ENCODE measurements at places on chromosomes 1 and 21. TPM values are rescaled to one million over a fixed set of nuclear protein-coding genes. Genes with fewer than 3 reads are reported as not detected.
A peak's percentile ranks its signal among the peaks of the same experiment; 100 is the strongest.

Gene AADACL4
- polyA plus RNA-seq = not detected

Gene MTARC1
- 41.3 TPM for polyA plus RNA-seq

Gene CELA3A
- polyA plus RNA-seq = 30.6 TPM

Gene ROR1
- polyA plus RNA-seq = not detected

Gene NTMT2
- not detected for polyA plus RNA-seq

Gene NBPF3
- polyA plus RNA-seq = 1.8 TPM

Gene GRIK1
- 0.37 TPM for polyA plus RNA-seq

GRCh38 chr1:58738876-58739275, 39.0 kb upstream of the MYSM1 start:
- DNase-seq = no peak

DNA sequence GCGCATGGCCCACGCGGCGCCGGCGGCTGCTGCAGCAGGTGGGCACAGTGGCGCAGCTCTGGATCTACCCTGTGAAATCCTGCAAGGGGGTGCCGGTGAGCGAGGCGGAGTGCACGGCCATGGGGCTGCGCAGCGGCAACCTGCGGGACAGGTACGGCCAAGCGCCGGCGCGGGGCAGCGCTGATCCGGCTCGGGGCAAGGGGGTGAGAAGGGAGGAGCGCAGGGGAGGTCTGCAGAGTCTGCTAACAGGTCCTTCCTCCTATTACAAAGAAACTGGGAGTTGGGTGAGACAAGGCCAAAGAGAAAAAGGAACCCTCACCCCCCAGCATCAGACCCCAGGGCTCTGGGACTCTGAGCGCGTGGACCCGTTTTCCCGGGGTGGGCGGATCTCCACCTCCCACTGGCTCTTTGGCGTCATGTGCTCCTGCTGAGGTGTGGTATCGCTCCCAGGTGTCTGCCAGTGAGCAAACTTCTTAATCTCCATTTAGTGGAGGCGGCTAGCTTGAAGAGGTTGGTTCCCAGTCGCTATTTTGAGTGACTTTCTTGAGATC, 431 bp downstream of the MTARC1 start:
- peak; percentile 82 for DNase-seq

DNA sequence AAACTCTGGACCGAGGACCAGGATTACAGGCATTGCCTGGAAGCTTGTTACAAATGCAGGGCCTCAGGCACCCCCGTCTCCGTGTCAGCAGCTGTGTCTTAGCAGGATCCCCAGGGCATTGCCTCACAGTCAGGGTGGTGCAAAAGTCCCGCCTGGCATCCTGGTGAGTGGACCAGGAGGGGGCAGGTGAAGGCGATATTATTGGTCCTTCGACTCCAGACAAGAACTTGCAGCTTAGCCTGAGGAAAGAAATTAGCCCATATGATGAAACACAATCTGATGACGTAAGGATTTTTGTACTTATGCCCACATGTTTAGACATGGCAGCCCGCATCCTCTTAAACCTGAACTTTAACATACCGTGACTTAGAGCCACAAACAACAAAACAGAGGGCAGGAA, 40.8 kb downstream of the RSPH1 start:
- DNase-seq = no peak

- DNase-seq = no peak
Measured at GRCh38 chr1:22662986-22663408, 10.0 kb downstream of the C1QB start.

DNA sequence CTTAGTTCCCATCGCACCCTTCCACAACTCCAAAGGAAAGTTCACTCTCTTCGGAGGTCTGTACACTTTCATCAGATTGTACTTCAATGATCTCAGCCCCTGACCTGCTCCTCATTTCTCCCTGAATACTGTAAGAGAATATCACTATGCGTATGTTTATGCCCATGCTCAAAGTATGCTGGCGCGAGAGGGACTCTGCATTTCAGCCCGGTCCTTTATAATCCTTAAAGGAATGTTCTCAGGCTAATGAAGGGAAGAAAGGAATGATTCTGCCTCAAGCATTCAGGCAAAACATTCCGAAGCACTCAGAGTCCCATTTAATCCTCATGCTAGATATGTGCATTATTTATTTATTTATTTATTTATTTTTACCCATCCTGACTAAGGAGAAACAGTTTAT, 76.8 kb downstream of the PLD5 start:
- DNase-seq = no peak

GRCh38 chr1:186139701-186140100, 235.4 kb downstream of the TPR start:
- DNase-seq = no peak

DNA sequence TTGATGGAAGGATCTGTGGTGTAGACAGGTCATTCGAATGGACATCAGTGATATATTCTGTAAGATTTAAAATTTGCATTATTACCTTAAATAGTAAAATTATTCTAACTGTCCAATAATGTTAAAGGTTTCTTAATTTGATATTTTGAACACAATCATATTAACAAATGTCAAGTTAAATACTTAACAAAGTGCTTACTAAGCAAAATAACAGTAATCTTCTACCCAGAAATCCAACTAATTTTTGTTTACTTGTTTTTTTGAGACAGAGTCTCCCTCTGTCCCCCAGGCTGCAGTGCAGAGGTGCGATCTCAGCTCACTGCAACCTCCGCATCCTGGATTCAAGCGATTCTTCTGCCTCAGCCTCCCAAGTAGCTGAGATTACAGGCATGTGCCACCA, 33.9 kb downstream of the USP33 start:
- no peak for DNase-seq

GRCh38 chr1:6985549-6986276, 200.5 kb downstream of the CAMTA1 start:
- DNase-seq = no peak

DNA sequence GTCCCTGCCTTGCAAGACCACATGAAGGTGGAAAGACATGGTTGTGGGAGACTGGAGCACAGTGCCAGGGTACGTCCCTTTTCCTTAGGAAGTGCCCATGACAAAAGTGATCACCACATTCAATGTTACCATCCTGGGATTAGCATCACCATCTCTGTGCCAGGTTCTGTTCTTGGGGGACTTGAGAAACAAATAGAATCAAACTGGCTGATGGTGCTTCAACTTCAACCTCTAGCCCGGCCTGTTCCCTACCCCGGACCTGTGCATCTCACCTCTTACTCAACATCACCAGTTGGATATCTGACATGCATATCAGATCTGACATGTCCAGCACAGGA, 153.3 kb downstream of the GRIK3 start:
- DNase-seq = no peak

- no peak for DNase-seq
Measured at GRCh38 chr1:25550683-25551310, 7.4 kb downstream of the LDLRAP1 start.

GRCh38 chr1:67060811-67061218, 6.9 kb upstream of the SLC35D1 start:
- DNase-seq = peak; percentile 11

Measured in small intestine (tissue), 16 donors.